ENCODE measurements at places on chromosomes 1 and 21.

GRCh38 chr1:198318085-198318484, 161.3 kb downstream of the NEK7 start:
- DNase-seq, result no peak

GRCh38 chr1:166999075-166999474, 10.0 kb downstream of the MAEL start:
- DNase-seq, result no peak

DNA sequence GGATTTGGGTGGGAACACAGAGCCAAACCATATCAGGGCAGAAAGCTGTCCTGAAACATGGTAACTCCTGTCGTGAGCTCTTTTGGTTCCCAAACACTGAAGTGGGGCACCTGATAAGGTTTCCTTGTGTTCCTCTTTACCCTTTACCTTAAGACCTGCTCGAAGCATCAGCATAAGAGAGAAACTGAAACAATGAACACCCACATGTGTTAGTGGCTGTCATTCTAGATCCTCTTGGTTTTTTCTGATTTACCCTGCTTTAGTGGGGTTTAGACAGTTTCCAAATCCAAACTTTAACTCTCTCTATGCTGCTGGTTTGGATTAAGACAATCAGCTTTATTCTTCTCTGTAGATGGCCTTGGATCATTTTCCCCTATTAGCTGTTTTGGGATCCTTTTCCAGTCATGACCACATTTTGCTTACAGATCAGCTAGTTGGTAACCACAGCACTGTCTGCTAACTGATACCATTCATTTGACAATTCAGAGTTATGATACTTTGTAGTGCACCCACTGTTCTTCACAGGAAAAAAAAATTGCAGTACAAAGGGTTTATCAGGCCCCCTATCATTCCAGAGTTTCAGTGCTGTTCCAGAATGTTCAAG, 975 bp upstream of the MNDA start:
- no peak for DNase-seq

- DNase-seq, result no peak
Measured at GRCh38 chr21:37870221-37870620, 46.0 kb downstream of the KCNJ6 start.

DNA sequence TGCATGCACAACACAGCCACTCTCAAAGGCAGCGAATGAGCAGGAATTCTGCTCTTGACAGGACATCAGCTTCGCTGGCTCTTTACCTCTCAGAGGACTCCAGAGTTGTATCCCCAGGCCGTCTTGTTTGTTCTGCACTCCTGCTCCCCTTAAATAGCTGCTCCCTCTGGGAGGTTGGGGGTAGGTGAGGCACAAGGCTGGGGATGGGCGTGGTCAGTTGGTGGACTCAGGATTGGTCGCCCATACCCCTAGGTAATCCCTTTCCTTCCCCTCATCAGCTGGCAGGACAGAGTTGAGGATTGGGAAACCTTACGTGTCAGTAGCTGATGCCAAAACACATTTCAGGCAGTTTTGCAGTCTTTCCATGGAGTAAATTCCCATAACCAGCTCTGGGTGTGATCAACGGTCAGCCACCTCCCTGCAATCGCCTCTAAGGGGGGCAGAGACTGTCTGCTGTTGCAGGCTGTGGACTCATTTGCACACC, at the start of gene PLA2G2A:
TSS of gene PLA2G2A (minus strand) at position 125 of the 484 bp plus-strand sequence. CDS start 845 bp downstream, outside the sequence.
- DNase-seq, result no peak

GRCh38 chr1:30190511-30191153, 532.8 kb downstream of the MATN1 start:
- DNase-seq, result no peak

- no peak for DNase-seq
Measured at GRCh38 chr1:44016890-44017400, 14.3 kb downstream of the SLC6A9 start.

DNA sequence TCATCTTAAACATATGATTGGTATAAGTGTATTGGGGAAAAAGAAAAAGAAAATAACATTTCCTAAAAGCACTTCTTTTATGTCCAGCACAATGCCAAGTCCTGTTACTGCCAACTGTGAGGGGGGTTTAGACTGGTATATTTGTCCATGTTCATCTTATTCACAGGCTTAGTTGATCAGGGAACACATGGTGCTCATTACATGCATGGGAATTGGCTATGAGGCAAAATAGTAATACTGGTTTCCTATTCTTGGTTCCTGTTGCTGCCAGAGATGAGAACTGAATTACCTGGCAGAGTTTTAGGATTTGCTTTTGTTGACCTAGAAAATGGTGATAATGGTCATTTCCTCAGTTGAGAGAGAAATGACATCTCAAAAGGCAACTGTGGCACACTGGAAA, 398.8 kb downstream of the DUSP10 start:
- DNase-seq, result no peak

DNA sequence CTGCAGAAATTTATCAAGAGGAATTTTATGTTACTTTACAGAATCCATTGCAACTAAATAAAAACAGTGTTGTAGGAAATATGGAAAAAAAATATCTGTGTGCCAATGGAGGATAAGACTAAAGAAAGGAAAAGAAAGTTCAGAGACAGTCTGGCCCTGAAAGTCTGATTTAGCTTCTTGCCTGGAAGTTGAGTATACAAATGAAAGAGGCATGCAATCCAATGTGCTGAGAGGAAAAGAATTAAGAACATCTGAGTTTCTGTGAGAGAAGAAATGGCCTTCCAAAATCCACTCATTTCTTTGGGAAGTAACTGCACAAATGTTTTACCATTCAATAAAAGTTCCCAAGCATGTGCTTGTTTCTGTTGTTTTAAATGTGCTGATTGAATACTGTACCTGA, 65.1 kb downstream of the LHX9 start:
- no peak for DNase-seq

DNA sequence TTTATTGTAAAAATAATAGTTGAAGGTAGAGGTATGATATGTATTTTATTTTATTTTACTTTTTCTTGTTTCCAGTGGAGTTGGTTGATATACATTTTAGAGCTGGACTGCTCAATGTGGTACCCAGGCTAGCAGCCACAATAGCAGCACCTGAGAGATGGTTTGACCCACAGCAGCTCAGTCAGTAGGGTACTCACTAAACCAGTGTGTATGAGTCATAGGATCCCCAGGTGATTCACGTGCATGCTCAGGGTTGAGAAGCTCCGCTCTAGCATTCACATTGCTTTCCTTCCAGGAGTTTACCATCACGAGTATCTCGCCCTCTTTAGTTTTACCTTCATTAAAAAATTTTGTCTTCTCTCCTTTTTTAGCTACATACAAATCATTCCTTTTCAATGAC, 96.0 kb upstream of the PAXBP1 start:
- DNase-seq, result no peak

DNA sequence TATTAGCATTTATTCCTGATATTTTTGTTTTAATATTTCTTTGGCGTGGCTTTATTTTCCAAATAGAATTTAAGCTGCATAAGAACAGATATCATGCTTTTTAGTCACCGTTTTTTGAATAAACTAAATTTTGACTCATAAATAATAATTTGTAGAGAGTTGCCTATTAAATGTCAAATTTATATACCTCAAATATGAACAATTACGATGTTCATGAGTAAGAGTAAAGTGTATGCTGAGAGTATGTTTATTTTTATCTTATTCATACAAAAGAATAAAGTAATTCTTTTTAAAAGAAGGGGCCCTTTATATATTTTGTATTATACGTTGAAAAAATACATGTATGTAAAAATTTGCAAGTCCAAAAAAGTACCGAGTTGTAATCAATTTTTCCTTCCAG, 126.5 kb upstream of the NRIP1 start:
- DNase-seq, result no peak
